ENCODE measurements at places on chromosomes 4 and X.

GRCh38 chrX:32153585-32153984 lies 1057.8 kb downstream of the DMD start:
- DNase-seq: no peak

DNA sequence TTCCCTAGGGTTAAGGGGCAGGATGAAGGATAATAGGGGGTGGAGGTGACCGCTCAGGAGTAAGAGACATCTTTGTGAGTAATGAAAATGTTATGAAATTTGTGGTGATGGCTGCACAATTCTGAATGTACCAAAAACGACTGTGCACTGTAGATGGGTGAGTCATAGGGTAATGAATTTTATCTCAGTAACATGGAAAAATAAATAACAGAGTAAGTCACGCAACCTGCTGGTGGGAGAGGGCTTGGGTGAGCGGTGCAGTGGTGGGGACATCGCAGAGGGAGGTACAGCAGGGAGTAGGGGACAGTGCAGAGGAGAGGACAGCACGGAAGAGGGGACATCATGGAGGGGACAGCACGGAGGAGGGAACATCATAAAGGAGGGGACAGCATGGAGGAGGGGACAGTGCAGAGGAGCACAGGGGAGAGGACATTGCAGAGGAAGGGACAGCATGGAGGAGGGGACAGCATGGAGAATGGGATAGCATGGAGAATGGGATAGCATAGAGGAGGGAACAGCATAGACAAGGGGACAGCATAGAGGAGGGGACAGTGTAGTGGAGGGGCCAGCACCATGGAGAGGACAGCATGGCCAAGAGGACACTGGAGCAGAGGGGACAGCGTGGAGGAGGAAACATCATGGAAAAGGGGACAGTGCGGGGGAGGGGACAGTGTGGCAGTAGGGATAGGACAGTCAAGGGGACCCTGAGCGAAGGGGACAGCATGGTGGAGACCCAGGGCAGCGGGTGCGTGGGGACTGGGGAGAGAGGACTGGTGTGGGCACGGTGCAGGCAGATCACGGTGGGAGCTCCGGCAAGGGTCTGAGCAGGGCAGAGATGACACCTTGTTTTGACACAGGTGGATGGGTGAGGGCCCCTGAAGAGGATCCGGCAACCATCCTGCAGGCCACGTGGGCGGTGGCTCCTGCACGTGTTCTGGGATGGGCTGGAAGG lies 68.5 kb upstream of the MXD4 start:
- DNase-seq: peak; percentile 68

DNA sequence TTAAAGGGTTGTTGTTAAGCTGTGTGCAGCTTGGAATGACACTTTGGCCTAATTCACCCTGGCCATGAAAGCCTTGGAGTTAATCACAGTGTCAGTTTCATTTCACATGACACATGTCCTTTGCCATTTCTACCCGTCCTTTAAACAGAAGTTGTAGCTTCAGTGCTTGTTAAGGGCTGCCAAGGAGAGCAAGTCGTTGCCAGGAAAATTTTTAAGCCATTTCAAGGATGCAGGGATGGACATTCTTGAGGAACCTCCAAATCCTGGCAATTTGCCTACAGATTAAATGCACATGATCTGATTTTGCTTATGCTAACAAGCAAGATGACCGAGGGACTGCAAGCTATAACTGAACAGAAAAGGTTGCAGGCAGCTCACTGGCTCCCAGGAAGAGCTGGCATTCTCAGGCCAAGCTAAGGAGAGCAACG lies 40.5 kb downstream of the SETD7 start:
- no peak for DNase-seq

GRCh38 chr4:1459081-1459721 lies 53.0 kb upstream of the NKX1-1 start:
- DNase-seq: no peak

DNA sequence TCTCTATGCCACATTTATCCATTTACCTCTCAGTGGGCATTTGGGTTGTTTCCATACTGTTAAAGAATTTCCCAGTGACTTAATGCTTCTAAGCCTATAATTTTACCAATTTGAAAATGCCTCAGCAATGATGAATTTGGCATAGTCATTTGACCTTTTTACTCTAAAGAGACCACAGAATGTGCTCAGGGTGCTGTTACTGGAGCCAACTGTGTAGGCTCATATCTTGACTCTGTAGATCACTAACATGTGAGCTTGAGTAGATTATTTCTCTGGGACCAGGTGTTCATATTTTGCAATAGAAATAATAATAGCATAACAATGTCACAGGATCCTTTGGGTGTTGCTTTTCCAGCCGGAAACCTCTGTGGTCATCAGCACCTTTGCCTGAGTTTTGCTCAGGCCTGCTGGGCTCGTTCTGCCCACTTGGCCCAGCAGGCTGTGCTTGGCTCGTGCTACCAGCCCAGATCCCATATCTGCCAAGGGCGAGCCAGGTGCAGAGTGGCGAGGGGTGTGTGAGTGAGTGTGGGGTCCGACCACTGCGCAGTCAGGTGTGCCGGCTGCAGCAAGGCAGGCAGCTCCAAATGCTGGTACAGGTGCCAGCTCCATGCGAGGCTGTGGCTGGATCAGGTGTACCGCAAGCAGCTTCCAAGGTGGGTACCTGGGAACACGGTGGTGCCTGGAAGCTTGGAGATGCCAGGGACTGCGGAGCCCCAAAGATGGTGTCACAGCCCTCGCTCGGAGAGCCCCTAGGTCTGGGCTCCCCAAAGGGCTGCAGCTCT lies 70.6 kb upstream of the ANK2 start:
- DNase-seq: peak; percentile 65

GRCh38 chr4:53497487-53498244 lies 93.6 kb downstream of the LNX1 start:
- DNase-seq: no peak

DNA sequence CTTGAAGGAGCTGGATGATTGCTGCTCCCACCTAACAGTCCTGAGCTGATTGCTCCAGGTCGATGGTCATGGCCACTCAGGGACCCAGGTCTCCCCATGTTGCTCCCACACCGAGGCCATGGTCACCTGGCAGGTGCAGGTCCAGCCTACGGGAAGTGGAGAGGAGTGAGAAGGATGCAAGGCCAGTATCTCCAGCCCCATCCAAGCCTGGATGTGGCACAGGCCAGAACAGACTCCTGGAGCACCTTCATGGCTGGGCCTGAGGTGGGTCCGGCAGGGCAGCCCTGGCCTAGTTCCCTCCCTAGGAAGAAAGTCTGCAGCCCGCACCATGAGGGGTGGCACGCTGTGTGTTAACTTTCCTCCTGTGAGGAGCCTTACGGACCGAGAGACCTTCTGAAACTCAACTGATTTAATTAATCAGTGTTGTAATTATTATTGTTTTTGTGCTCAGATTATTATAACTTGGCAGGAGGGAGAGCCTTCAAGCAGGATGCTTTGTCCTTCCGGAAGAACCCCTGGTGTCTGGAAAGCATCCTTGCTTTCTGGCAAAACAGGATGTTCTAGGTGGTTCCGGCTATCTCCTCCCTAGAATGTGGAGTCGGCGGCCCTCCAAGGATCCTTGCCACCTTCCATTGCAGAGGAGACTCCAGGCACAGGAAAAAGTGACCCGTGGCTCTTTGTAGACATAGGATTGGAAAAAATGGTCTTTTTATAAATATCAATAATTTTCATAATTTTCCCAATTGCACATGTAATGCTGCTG lies 92.3 kb upstream of the ADRA2C start:
- no peak for DNase-seq

DNA sequence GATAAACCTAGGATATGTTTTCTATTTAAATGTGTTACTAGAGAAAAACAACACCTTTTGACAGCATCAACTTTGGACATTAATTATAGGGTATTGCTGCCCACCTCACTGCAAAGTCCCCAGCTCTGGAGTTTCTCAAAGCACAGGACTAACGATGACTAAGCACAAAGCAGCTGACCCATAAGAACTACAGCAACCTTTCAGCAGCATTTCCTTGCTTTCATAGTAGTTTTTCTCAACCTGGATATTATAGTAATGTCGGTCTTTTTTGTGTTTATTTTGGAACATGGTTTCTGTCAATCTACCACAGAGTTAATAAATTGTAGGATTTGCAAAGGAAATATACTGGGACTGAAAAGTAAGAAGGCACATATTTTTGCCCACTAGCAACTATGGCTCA lies 21.5 kb downstream of the HHIP start:
- DNase-seq: peak; percentile 70

GRCh38 chrX:69535661-69536060 lies 31.5 kb downstream of the NALF2 start:
- no peak for DNase-seq

DNA sequence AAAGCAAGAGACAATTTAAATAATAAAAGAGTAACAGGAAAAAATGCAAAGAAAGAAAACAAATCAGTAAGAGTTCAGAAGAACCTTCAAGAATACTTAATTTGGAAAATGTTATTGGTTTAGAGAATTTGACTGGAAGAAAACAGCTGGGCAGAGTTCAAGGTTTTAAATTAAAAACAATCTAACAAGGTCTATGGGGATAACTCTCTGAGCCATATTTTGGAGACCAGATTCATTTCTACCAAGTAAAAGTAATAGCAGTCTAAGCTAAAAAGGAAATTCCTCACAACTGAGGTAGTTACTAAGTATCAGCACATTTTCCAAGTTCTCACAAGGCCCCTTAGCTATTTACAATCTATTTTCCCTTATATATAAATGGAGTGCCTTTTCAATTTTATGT lies 82.4 kb upstream of the TFDP3 start:
- DNase-seq: no peak

- DNase-seq: no peak
These were observed 315.5 kb upstream of the ADGRL3 start for GRCh38 chr4:60884587-60884986.

Data from kidney tubule cell (primary cell).